Left lung (tissue), 14 donors: ENCODE measurements at places on chromosomes 4 and X.
A peak's percentile ranks its signal among the peaks of the same experiment; 100 is the strongest.

GRCh38 chrX:53422086-53422860 lies at the start of gene SMC1A:
Gene SMC1A (minus strand): TSS chrX:53422654. CDS start chrX:53422600, 54 bp downstream.
- peak within 1 kb of the TSS; percentile 81 for H3K4me3 ChIP-seq
- no peaks in the 10 kb centered on the region for H3K36me3 ChIP-seq
- DNase-seq = peak; percentile 98
- H3K27ac ChIP-seq = peak within 1 kb of the TSS; percentile 90
- H3K4me1 ChIP-seq = peaks cover 9% of the 10 kb centered on the region

- no peak overlapping the region for H3K27ac ChIP-seq
- no peak for DNase-seq
- H3K4me3 ChIP-seq = no peak overlapping the region
- H3K27me3 ChIP-seq = peaks cover 16% of the 10 kb centered on the region
- H3K36me3 ChIP-seq = no peaks in the 10 kb centered on the region
These were observed 208.4 kb downstream of the NWD2 start for GRCh38 chr4:37452952-37453280.

DNA sequence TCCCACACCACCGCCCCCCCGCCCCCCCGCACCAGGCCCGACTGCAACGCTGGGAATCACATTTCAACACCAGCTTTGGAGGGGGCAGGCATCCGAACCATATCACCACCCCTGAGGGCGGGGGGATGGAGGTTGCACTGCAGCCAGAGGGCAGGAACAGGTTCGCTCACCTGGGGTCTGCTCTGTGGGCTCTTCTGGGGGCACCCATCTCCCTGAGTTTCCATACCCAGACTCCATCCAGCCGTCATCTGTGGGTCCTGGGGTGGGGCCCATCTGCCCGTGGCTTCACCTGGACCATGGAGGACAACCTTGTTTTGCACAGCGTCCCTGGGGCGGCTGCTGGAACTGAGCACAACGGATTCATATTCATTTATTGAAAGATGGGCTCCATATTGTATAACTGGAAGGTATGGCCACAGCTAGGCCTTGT lies 6.9 kb downstream of the PSAPL1 start:
- H3K27me3 ChIP-seq = no peaks in the 10 kb centered on the region
- H3K27ac ChIP-seq = no peak overlapping the region
- H3K36me3 ChIP-seq = no peaks in the 10 kb centered on the region
- H3K4me1 ChIP-seq = no peaks in the 10 kb centered on the region

- H3K36me3 ChIP-seq = no peaks in the 10 kb centered on the region
- H3K27me3 ChIP-seq = no peaks in the 10 kb centered on the region
- H3K4me1 ChIP-seq = no peaks in the 10 kb centered on the region
- DNase-seq = no peak
- no peak overlapping the region for H3K4me3 ChIP-seq
These were observed 103.4 kb upstream of the PDLIM3 start for GRCh38 chr4:185638548-185639301.

GRCh38 chrX:42739741-42740140 lies 38.2 kb downstream of the PPP1R2C start:
- no peaks in the 10 kb centered on the region for H3K4me1 ChIP-seq
- no peak overlapping the region for H3K27ac ChIP-seq
- no peaks in the 10 kb centered on the region for H3K27me3 ChIP-seq
- DNase-seq = no peak
- no peaks in the 10 kb centered on the region for H3K36me3 ChIP-seq
- no peak overlapping the region for H3K4me3 ChIP-seq
